ENCODE measurements at places on chromosomes 2 and 18. TPM values are rescaled to one million over a fixed set of nuclear protein-coding genes. Genes with fewer than 3 reads are reported as not detected.
A peak's percentile ranks its signal among the peaks of the same experiment; 100 is the strongest.

Gene HOXD8
- total RNA-seq = 9.9 TPM

Gene DGKD
- 13.5 TPM for total RNA-seq

Gene PTRHD1
- total RNA-seq = 41.0 TPM

Gene ZNF892
- 1.7 TPM for total RNA-seq

Gene WDCP
- total RNA-seq = 18.0 TPM

Gene ASNSD1
- 113 TPM for total RNA-seq

Gene SLC23A3
- total RNA-seq = 0.86 TPM

DNA sequence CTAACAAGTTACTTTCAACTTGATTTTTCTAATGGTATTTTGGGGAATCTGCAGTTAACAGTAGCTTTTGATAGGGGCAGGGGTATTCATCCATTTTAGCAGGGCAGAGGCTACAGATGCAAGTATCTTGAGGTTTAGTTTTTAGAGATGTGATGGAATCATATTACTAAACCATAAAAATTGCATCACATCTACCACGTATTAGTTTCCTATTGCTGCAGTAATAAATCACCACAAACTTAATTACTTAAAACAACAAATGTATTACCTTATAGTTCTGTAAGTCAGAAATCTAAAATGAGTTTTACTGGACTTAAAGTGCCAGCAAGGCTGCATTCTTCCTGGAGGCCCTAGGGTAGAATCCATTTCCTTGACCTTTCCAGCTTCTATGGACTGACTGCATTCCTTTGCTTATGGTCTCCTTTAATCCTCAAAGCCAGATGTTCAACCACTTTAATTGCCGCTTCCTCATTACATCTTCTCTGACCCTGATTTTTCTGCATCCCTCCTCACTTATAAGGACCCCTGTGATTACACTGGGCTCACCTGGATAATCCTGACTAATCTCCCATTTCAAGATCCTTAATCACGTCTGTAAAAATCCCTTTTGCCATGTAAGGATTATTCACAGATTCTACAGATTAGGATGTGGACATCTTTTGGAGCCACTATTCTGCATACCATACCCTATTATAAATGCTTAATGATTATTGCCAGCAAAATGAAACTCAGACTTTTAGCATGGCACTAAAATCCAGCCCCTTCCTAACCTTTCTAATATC, 21.9 kb upstream of the EXOC6B start:
- no peak for DNase-seq

GRCh38 chr2:216217904-216218260, 108.7 kb downstream of the XRCC5 start:
- no peak for DNase-seq

DNA sequence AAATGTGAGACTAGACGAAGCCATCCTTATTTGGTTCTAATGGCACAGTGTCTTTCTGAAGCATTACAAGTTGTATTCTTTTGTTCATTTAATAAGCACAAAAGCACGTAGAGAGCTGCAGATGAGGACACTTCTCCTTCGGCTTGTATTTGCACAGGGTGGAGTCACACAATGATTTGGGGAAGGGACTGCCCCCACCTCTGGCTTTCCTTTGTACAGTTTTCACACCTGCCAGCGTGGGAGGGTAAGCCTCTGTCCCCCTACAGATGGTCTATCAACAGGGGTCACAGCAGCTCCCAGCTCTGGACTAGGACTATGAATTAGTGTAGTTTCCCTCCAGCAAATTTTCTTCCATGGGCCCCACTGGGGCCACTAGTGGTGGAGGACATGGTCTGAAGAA, 108.2 kb upstream of the KLHL14 start:
- DNase-seq = no peak

GRCh38 chr2:25903216-25903776, 25.0 kb upstream of the ASXL2 start:
- peak; percentile 17 for DNase-seq

- no peak for DNase-seq
Observed at GRCh38 chr2:5076599-5076998, 615.6 kb upstream of the SOX11 start.

GRCh38 chr2:127577208-127577475, 41.7 kb downstream of the MYO7B start:
- no peak for DNase-seq

DNA sequence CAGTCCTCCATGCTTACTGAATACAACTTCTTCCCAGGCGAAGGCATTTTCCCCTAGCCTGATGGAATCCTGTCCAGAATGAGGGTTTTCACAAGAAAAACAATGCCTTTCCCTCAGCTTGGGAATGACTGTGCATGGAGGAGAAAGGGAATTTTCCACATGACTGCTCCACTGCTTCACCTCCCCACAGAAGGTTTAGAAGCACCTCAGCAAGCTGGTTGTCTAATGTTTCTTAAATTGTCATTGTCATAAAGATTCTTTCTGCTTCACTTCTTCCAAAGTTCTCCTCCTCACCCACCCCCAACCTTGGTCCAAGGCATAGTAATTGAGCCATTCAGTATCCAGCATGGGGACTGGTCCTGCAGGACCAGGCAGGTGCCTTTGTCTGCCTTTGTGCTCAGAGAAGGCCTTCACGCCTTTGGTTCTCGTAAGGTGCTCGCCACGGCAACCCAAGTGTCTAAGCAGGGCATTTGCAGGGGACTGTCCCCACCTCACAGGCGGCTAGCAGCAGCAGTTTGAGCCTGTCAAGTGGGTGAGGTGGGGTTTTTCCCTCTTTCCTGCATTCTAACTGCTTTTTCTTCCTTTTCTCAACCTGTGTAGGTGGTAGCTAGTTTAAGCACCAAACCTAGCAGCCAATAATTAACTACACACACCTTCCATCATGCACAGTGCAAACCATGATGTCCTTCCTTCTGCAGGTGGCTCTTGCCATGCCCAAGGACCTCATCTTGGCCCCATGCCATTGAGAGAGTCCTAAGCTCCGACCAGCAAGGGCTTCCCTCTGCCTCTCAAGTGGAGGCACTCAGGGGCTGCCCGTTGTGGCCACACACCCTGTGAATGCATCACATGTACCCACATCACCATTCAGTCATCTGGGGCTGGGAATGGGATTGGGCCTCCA, 65.7 kb upstream of the BCL2L11 start:
- DNase-seq = no peak

DNA sequence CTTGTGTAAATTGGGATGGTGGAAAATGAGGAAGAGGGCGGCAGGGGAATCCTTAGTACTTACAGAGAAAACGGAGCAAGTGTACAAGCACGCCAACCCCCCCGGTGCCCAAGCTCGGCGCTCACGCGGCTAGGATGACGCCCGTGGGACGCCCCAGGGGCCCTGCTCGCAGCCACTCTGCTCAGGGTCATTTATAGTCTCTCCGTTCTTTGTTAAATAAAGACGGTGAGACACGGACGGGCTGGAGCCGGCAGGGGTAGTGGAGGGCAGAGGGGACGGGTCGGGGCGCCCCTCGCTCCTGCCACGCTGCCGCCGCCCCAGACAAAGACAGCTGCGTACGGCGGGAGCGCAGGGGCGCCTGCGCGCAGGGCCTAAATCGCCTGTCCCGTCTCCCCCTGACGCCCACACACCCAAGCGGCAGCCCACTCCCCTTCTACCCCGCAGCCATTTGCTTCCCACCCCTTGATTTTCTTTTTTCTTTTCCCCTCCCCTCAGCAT, 37.8 kb downstream of the PCBP1 start:
- peak; percentile 48 for DNase-seq

- DNase-seq = no peak
Observed at GRCh38 chr2:53096351-53096750, 671.3 kb upstream of the CHAC2 start.

- no peak for DNase-seq
Observed at GRCh38 chr18:11526675-11527074, 82.7 kb upstream of the SLC35G4 start.

DNA sequence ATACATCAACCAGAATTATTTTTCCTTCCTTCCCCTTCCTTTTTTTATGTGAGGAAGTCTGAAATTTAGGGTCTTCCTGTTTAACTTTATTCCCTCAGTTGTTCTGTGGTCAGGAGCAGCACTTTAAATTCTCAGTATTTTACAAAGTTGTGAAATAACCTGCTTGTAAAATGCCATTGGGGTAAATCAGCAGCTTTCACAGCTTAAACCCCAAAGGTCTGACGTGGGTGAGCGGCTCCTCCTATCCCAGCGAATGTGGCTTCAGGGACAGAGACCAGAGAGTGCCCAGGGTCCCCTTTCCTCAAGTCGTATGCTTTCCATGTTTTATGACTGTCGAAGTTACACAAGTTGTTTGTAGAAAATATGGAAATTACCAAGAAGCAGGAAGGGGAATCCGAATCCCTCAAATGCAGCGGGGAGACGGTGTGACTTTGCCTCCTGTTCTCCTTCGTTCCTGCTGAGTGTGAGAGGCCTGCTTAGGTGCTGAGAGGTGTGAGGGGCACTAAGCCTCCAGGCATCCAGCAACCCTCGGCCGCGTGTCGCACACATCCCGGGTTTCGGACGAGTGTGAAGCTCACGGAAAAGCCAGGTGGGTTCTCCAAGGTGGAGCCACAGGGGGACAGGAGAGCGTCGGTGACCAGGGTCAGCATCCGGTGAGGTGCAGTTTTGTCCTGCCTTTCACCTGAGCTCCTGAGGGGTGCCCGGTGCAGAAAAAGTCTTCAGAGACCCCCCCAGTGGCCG, 10.8 kb upstream of the KCNG2 start:
- DNase-seq = no peak

DNA sequence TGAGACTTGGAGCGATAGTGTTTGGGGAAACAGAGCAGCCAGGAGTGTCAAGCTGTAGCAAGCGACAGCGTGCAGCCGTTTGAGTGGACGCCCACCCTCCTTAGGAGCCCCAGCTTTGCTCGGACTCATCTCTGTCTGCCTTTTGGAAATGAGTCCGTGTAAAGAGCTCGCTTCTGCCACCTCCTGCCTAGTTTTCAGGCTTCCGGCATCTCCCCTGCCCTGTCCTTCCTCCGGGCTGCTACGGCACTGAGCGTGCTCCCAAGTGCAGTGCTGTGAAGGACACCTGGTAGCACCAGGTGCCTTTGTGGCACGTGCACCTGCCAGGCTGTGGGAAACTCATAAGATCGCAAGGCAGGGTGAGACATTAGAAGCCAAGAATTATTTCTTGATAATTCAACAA, 117.1 kb downstream of the RNF144A start:
- DNase-seq = no peak

DNA sequence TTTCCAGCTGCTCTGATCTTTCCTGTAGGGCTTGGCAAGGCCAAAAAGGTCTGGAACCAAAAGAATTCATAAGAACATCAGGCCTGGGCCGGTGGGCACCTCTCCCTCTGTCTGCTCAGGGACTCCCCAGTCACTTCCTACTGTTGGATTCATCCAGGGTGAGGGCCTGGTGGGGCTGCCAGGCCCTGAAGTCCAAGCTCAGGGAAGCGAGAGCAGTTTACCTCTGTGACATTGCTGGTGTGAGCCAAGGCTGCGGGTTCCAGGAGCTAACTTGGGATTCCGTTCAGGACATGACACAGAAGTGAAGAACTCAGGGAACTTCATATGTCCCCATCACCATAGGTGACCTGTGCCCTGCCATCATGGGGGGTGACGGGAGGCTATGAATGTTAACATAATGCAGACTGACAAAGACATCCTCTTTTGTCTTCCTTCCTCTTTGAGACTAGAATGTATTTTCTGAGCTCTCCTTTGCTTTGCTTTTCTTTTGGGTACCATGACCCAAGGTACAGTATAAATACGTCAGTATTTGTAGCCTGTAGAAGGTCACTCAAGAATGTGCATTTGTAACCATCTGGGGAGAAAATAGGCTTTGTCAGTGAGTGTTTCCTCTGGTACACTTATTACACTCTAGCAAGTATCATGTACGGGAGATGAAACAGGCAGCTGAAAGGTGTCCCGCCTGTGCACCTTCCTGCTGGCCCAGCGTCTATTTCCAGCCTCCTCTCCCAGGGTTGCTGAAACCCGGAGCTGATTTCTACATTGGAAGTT, 130.5 kb upstream of the SLC1A4 start:
- DNase-seq = no peak

GRCh38 chr2:46563186-46563585, 83.8 kb downstream of the TMEM247 start:
- no peak for DNase-seq

GRCh38 chr2:114127372-114127771, 237.5 kb downstream of the ACTR3 start:
- DNase-seq = no peak

GRCh38 chr2:195683174-195683573, 26.1 kb downstream of the SLC39A10 start:
- no peak for DNase-seq

DNA sequence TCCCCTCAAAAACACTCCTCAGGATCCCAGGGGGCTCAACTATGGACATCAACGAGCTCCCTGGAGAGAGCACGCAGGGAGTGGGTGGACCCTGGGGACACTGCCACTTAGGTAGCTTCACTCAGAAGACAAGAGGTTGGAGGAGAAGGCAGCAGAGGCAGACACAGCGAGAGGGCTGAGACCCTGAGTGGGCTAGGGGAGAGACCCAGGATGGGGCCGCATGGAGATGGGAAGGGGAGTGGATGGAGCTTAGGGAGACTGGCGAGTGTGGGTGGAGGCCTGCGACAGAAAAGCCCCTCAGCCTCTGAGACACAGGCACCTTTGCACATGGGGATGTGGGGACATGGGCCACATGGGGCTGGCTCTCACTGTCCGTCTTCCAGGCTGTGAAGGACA, 70.9 kb downstream of the ASB1 start:
- DNase-seq = no peak

DNA sequence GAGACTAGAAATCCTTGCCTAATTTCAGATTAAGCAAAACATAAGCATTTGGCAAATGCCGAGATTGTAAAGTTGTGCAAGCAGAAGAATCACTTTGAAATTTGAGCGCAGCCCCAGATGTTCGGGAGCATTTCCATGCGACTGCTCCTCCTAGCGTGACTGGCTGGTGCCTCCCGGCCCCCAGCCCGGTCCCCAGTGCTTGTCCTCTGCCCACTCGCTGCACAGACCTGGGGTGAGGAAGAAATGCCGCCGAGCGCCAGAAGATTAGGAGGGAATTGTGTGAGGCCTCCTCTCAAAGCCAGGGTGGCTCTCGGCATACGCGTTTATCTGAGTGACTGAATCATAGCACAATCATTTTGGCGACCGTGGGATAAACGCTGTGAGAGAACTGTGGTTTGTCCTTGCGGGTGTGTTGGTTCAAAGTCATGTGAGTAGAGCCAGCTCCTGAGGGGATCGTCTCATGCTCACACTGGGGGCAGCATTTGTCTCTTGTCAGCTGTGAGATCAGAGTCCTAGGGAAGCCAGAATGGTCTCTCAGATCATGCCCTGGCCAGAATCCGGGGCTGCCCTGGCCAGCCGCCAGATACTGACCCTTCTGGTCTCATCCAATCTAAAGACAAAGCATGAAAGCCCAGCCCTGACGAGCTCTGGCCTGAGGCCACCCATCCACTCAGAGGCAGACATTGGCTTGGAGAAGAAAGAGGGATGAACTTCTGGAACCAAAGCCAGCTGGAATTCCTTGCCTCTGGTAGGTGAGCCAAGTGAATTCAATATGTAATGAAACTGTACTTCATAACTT, 189.3 kb downstream of the SH3RF3 start:
- peak; percentile 87 for DNase-seq

DNA sequence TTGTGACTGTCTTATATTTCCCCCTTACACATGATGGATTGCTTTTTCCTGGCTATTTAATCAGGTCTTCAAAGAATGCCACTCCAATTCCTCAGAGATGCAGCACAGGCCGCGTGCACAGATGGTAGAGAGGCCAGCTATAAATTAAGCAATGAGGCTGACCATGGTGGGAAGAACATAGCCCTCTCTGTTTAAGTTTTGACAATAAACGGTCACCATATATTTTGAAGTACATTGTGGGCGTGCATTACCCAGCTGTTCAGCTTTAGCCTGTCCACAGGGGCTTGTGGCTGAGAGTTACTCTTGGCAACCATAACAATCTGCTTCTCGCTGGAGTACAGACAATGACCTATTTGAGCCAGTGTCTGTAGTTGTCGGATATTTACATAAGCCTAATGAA, 730.8 kb downstream of the DCC start:
- DNase-seq = no peak

Data from Daoy (cell line).